SK-N-SH treated with all-trans-retinoic acid at 6 μM for 48 hours (cell line): ENCODE measurements at places on chromosomes 16 and 17.

DNA sequence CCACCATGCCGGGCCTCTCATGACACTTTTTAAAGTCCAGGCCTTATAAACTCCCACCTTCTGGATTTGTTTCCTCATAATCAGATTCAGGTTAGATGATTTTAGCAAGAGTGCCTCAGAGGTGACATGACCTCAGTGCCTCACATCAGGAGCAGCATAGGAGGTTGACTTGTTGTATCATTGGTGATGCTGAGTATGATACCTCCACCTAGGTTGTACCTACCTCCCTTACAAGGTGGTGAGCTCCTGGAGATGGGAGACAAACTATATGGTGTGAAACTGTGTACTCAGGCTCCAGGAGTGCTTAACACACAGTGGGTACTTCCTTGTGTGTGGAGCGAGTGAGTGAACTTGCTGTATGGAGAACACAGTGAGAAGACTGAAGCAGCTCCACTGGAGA lies 18.6 kb downstream of the NDUFAB1 start:
- ATAC-seq = no peak; the same call in 2 of the 3 replicates

DNA sequence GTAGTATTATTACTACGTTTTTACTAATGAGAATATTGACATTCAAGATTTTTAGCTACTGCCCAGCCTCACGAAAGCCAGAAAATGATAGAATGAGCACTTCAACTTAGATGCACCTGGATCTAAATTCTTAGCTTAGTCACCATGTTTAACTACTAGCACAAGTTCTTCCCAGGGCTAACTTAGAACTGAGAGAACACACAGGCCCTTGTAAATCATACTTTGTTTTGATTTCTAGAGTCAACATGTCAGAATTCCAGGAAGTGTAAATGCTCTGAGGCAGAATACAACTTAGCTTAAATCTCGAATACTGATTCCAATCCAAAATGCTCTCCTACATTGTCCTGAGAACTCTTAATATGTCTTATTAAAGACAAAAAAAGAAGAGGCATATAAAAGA lies 6.8 kb upstream of the ACSM1 start:
- ATAC-seq = no peak

- ATAC-seq = no peak
These were observed 20.0 kb downstream of the AARSD1 start for GRCh38 chr17:42944211-42944610.

DNA sequence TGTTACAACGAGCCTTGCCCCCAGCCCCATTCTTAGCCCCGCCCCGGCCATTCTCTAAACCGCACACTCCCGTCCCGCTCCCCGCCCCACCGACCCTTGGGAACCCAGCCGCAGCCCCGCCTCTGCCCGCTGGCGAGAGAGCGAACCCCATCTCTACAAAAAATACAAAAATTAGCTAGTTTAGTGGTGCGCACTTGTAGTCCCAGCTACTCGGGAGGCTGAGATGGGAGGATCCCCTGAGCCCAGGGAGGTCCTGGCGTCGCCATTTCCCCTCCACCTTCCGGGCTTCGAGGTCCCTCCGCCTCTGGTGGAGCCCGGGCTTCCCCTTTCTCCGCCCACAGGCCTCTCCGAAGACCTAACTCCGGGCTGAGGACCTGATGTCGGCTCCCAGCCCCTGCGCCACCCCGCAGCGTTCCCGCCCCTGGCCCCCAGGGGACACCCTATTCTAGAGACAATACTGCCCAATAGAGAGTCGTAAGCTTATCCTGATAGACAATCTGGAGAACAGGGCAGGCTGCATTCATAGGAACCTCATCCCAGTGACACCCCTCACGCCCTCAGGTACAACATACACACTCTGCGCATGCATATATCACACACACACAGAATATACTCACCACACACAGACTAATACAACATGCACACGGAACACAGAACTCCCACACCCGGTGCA lies 480 bp upstream of the PROCA1 start:
- no peak for ATAC-seq

DNA sequence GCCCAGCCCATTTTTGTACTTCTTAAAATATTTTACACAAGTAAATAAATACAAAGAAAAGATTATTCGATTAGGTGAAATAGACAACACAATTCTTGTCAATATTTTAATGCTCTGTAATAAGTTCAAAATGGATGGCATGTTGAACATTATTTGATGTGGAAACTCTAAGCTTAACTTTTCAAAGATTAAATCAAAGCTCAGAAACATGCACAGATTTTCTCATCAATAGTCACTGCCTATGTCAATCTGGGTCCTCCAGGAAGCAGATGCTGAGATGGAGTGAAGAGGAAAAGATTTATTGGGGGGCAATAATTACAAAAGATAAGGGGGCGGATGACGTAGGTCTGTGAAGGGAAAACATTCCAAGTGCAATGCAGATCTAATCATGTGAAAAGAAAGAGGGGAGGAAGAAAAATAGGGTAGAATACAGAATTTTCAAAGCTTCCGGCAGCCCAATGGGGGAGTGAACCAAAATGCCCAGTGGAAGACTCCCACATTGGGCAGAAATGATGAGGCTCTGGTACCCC lies 50.5 kb downstream of the COPRS start:
- ATAC-seq = no peak

GRCh38 chr17:4658478-4659305 lies 17.2 kb upstream of the ALOX15 start:
- peak; percentile 81 for ATAC-seq

DNA sequence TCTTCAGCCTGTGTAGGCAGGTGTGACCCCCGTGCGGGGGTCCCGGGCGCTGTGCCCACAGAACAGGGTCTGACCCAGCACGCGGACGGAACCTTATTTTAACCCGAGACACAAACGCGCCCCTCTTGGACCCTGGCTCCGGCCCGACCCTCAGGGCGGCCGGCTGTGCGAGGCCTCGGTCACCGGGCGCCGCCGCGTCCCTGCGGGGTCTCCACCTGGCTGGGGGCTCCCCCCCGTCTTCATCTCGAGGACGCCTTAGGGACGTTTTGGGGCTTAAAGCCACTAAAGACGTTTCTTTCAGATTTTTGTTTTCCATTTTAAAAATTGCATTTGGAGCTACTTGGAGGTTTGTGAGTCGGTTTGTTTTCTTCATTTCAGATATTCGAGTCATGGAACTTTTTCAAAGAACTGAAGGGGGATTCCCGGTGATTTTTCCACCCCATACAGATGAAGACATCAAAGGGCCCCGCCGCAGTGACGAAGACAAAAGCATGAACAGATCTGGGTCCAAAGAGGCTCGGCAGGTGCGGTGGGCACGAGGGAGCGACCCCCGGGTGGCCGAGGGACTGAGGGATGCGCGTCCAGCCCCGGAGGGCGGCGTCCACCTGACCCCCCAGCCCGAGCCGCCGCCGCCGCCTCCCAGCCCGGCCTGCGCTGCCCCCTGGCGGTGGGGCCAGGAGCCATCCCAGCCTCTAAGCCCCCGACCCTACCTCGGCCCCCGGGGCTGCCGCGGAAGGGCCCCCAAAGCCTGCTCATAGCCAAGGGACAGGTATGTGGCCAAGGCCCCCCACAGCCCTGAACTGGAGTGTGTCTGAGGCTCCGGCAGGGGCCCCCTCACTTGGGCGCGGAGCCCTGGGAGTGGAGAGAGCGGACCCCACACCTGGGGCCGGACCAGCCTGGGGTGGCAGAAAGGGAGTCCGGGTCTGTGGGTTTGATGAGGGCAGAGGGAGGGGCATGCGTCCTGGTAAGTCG lies 3.8 kb upstream of the CD7 start:
- peak; percentile 79 for ATAC-seq

DNA sequence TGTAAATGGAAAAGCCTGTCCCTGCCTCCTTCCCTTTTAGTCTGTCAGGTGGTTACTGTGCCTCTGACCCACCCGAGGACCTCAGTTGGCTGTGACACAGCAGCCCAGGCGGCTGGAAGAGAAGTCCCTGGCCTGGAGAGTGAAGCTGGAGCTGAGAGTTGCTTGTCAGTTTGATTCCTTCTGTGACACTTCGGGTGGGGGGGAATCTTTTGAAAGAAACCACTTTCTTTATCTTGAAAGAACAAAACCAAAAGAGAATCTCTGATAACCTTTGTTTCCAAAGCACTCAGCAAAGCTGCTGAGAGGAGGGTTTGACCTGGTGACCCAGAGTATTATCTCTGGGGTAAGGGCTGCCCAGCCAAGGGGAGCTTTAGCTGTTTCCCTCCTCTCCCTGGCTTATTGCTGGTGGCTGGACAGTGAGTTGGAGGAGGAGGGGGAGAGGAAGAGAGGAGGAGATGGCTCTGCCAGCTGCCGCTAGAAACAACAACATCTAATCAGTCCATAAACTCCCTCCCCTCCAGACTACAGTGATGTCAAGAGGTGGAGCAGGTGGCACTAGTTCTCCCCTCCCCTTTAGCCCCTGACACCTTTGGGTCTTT lies 34.0 kb downstream of the YPEL2 start:
- ATAC-seq = no peak

DNA sequence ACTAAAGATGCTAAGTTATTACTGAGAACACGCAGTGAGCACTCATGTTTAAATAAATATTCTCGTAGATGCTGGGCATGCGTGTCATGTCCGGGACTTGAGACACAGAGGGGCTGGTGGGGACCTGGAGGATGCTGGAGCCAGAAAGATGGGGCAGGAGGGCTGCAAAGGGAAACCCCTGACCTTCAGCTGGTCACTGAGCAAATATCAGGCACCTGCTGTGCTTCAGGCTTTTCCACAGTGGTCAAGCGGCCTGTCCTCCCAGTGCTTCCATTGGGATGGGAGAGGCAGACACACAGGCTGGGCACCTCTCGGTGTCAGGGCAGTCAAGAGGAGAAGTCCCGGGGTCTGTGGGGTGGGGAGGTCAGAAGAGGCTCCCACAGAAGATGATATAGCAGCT lies 211.4 kb downstream of the GSG1L start:
- ATAC-seq = no peak

- no peak for ATAC-seq
These were observed 130.5 kb downstream of the MAF start for GRCh38 chr16:79469999-79470398.

GRCh38 chr16:24539295-24539849 lies at the start of gene RBBP6:
RBBP6 (plus strand) TSS chr16:24539566; CDS start chr16:24540627, 1,061 bp downstream.
- peak; percentile 91 for ATAC-seq

- ATAC-seq = no peak
These were observed 13.0 kb downstream of the SARM1 start for GRCh38 chr17:28384281-28385036.

- no peak for ATAC-seq
These were observed 131.2 kb downstream of the IRF8 start for GRCh38 chr16:86030116-86030515.
